ENCODE measurements at places on chromosomes 5 and 9.
A peak's percentile ranks its signal among the peaks of the same experiment; 100 is the strongest.

DNA sequence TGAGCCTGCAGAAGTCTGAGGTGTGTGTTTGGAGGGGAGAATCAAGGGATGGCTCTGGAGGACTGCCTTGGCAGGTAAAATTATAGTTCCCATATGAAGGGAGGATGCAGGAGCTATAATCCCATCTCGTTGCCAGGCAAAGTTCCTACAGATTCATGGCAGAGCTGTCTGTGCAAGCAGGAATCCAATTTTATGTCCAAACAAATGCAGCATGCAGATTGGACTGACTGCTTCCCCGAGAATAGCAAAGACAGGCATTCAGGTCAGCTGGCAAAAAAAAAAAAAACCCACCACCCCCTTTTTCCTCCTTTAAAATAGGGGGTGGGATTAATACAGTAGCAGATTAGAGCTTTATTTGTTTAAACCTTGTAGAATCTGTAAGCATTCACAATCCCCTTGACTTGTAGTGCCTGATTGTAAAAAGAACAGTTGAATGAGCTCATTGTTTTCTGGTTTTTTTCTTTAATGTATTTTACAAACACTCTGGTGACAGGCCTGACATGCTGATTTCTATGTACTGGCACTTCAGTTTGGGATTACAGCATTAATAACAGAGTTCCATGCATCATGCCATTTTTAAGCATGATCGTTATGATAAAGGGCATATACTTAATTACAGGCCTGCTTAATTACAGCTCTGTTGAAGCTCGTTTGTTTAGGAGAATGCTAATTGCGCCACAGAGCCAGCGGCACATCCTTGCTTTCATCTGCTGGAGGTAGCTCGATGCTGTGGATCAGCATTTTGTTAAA, 141.4 kb upstream of the LMX1B start:
- DNase-seq: no peak

GRCh38 chr5:142671266-142671665, 14.6 kb downstream of the FGF1 start:
- DNase-seq: no peak

- peak; percentile 22 for DNase-seq
Observed at GRCh38 chr9:97405551-97405950, 6.3 kb upstream of the TDRD7 start.

DNA sequence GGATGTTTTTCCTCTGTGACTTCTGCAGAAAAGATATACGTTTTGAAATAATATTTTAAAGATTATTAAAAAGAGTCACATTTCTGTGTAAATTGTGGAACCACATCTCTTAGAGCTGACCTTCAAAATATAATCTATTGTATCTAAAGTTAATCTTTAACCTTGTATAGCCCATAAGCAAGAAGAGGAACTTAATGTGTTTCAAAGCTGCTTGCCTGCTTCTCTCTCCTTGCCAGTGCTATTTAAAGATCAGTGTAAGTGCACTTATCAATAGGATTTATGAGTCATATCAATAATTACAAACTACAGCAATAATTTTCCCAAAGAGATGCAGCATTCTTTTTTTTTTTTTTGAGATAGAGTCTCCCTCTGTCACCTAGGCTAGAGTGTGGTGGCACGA, 29.4 kb upstream of the GDA start:
- no peak for DNase-seq

DNA sequence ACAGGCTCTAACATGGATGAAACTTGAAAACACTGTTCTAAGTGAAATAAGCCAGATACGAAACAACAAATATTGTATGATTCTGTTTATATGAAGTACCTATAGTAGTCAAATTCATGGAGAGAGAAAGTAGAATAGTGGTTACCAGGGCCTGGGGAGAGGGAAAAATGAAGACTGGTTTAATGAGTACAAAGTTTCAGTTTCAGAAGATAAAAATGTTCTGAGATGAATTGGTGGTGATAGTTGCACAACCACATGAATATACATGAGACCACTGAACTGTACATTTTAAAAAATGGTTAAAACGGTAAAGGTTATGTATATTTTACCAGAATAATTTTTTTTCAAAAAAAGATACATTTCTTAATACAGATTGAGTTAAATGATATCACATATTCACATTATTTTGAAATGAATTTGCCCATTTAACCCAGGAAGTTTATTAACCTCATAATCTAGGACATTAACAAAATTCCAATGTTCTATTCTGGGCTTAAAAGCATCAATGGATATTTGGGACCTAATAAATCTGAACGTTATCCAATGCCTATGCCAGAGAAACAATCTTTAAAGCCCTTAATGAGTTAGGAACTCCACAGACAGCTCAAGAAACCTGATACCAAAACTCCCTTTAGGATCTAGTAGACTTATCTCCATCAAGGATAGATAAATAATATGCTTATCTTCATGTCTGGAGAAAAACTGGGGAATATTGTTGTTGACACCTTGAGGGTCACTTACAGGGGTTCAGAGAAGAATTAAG, 521.3 kb downstream of the EFNA5 start:
- DNase-seq: no peak

DNA sequence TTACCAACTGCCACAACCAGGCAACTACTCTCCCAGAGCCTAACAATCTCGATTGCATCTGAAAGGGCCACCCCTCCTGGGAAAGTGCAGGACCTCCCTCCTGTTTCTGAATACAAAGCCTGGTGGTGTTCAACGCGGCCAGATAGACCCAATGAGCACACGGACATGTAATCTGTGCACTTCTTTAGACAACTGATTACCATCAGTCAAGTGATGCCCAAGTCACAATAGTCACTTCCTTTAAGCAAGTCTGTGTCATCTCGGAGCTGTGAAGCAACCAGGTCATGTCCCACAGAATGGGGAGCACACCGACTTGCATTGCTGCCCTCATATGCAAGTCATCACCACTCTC, 739 bp downstream of the C9orf72 start:
- DNase-seq: peak; percentile 76

DNA sequence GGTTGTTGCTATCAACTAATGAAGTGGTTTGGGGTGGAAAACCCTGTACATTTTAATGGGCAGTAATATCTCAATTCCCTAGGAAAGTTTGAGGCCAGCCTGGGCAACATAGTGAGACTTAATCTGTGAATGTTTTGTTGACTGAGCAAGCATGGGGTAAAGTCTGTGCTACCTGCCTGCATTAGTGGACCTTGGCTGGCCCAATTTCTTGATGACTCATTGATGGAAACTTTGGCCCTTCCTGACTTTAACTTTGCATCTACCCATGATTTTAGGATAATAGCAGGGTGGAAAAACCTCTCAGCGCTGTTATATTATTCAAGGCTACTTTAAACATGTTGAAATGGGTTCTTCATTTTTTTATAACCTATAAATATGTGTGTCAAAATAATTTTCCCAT, 389.4 kb upstream of the RORB start:
- no peak for DNase-seq

DNA sequence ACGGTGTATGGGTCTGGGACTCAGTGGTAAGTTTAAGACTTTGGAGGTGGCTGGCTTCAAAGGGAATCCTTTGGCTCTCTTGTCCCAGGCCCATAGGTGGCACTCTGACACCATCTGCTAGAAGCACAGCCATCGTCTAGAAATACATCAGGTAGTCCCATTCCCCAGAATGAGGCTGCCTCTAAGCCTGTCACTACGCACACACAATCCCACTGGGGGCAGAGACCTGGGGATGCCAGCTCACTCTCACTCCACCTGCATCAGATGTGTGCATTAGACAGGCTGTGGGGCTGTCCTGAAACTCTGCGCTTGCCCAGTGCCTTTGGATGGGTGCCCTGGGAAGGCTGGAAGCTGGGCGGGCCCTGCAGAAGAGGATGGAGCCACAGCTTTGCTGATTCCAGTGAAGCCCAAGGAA, 127.5 kb upstream of the PANK3 start:
- no peak for DNase-seq

GRCh38 chr5:18745988-18746615, 1111.8 kb downstream of the TAF11L14 start:
- DNase-seq: peak; percentile 63
